ENCODE measurements at places on chromosomes 1 and 21.

DNA sequence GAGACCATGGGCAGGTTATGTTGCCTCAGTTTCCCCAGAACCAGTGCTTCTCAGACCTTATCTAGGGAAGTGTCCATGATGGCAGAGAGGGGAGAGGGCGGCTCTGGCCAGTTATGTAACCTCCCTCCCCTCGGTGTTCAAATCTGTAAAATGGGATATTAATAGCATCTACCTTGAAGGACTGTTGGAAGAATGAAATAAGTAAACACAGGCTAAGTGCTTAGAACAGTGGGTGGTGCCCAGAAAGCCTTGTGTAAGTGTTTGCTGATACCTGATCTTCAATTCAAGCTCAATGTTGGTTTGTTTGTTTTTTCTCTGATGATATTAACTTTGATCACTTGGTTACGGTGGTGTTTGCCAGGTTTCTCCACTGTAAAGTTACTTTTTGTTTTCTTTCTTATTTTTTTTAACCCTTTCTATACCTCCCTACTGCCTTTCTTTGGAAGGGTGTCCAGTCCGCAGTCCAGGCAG, 34.9 kb downstream of the EPHA2 start:
- DNase-seq: no peak

GRCh38 chr1:206682111-206682510, 2.6 kb upstream of the MAPKAPK2 start:
- no peak for DNase-seq

- DNase-seq: no peak
Measured at GRCh38 chr1:59151387-59151761, 145.5 kb upstream of the FGGY start.

DNA sequence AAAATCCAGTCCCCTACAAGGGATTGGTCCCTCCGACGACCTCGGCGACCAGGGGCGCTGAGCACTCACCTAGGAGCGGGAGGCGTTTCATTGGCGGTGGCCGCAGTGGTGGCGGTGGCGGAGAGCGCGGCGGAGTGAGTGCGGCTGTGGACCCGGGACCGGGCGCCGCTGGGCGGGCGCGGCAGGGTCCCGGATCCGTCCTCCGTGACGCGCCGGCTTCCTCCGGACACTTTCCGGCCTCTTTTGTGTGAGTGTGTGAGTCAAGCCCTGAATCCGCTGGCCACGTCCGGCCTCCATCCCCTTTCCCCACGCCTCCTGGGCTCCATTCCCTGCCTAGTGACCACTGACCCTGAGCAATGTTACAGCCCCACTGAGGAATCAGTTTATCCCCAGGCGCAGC, at the start of gene ADGRL4:
ADGRL4 (minus strand) TSS at position 167 of the 400 bp plus-strand sequence; CDS start at position 91, 76 bp downstream.
- peak; percentile 96 for DNase-seq

DNA sequence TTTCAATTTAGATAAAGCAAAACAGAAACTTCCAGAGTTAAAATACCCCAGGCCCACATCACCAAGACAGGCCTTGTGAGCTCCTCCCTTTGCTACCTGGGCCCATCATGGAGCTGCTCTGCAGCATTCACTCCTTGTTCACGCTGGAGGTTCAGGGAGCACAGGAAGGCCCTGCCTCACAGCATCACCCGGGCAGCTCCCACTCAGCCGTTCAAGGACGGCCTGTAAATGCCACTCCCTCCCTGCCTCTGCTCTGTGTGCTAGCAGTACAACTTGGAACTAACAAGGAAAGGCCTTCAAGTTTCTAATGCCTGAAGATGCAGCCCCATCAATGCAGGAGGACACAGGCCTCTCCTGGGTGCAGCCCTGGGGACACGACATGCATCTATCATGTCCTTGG, 11.6 kb downstream of the ATP5PO start:
- no peak for DNase-seq

GRCh38 chr1:234769986-234770795, 160.2 kb upstream of the IRF2BP2 start:
- DNase-seq: no peak

- no peak for DNase-seq
Measured at GRCh38 chr1:119988306-119989062, 81.0 kb downstream of the NOTCH2 start.

GRCh38 chr1:19969898-19970660, 9.3 kb downstream of the PLA2G2A start:
- no peak for DNase-seq

- DNase-seq: no peak
Measured at GRCh38 chr1:201356236-201356635, 21.2 kb downstream of the TNNT2 start.

GRCh38 chr1:156767879-156768604, 707 bp downstream of the PRCC start:
- DNase-seq: peak; percentile 32

DNA sequence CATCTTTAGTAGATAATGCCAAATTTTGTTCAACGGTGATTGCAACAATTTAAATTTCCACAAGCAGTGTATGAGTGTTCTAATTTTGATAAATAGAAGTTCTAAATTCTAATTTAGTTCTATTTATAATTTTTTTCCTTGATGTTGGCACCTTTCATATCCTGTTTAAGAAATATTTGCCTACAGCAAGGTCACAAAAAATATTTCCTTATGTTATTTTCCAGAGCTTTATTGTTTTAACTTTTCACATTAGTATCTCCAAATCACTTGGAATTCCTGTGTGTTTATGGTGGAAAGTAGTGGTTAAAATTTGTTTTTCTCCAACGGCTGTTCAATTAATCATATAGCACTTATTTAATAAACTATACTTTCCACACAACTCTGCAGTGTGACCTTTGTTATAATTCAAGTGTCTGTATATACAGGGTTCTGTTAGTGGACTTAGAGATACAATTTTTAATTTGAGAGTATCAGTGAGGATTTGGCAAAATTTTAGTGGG, 94.3 kb upstream of the CD55 start:
- DNase-seq: no peak

GRCh38 chr1:100152271-100152670, 19.3 kb downstream of the TRMT13 start:
- DNase-seq: no peak

GRCh38 chr1:13764588-13765332, 64.8 kb downstream of the PRDM2 start:
- no peak for DNase-seq
